ENCODE measurements at places on chromosomes 3 and 15.

GRCh38 chr3:33277193-33277882 lies at the start of gene FBXL2:
Gene FBXL2 (plus strand): TSS chr3:33277442. CDS start chr3:33277513, 71 bp downstream.
- no peak for DNase-seq

- DNase-seq: no peak
Measured at GRCh38 chr3:143330296-143330868, 210.8 kb downstream of the CHST2 start.

DNA sequence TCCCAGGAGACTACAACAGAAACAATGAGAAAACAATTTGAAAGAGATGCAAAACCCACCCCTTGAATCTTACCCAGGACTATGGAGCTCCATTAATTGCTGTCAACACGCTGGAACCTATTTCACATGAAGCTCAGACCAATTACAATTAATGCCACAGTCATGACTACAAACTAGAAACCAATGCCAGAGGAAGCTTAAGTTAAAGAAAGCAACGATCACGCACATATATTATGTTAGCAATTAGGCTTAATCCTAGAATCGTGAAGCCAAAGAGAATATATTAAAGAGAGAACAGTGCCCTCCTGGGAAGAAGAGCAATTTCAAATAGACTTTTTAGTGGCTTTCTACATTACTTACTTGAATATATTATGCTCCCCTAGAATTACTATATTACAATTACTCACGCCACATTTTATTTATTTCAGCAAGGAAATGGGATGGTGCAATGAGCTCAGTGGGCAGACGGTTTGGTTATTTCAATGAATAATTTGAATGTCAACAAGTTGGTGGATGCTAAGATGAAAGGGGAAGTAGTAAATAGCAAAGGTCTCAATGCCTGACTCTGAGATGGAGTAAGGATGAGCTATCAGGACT lies 125.5 kb downstream of the GREM1 start:
- no peak for DNase-seq

DNA sequence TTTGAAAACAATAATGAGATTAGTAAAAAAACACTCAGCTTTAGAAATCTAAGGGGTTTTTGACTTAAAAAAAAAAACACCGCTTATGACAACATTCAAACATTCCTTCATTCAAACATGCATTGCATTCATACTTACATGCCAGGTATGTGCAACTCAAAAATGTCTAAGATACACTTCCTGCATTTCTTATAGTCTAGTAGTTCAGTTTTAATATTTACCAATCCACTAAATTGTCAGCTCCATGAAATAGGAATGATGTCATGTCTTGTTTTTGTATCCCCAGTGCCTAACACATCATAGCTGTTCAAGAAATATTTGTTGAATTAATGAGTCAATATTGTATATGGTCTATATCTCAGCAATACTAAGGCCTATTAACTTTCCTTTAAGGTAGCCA lies 51.7 kb downstream of the EIF4E3 start:
- DNase-seq: no peak

DNA sequence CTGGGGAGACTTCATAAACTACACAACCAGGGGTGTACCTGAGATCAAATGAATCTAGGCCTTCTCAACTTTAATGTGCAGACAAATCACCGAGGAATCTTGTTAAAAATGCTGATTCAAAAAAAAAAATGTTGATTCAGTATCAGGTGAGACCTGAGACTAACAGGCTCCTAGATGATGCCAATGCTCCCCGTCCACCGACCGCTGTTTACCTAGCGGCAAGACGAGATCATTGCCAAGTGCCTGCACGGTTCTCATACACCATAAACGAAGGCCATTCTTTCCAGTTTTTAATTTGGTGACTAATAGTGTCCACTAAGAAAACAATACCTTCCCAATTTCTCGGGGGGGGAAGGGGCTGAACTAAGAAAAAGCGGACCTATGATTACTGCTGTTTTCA lies 2.5 kb upstream of the FSIP1 start:
- no peak for DNase-seq

DNA sequence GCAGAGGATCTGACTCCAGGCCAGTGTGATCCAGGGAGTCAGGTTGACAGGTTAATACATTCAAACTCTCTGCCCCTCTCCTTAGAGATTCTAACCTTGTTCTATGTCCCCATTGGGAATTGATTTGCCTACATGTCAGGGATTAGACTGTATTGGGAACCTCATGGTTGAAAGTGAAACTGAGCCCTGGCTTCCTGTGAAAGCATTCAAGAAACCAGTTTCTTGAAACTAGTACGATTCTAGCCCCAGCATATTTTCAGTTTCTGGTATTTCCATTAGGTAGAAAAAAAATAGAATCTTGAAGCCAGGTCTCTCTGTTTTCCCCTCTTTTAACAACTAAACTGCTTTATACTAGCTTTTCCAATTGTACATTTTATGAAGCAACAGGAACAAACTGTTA lies 140.4 kb upstream of the ABI3BP start:
- no peak for DNase-seq

DNA sequence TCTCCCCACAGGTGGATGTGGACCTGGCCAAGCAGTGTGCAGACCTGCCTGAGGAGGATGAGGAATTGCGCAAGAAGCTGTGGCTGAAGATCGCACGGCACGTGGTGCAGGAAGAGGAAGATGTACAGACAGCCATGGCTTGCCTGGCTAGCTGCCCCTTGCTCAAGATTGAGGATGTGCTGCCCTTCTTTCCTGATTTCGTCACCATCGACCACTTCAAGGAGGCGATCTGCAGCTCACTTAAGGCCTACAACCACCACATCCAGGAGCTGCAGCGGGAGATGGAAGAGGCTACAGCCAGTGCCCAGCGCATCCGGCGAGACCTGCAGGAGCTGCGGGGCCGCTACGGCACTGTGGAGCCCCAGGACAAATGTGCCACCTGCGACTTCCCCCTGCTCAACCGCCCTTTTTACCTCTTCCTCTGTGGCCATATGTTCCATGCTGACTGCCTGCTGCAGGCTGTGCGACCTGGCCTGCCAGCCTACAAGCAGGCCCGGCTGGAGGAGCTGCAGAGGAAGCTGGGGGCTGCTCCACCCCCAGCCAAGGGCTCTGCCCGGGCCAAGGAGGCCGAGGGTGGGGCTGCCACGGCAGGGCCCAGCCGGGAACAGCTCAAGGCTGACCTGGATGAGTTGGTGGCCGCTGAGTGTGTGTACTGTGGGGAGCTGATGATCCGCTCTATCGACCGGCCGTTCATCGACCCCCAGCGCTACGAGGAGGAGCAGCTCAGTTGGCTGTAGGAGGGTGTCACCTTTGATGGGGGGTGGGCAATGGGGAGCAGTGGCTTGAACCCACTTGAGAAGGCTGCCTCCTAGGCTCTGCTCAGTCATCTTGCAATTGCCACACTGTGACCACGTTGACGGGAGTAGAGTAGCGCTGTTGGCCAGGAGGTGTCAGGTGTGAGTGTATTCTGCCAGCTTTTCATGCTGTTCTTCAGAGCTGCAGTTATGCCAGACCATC lies 8.6 kb downstream of the VPS18 start:
- peak; percentile 63 for DNase-seq

DNA sequence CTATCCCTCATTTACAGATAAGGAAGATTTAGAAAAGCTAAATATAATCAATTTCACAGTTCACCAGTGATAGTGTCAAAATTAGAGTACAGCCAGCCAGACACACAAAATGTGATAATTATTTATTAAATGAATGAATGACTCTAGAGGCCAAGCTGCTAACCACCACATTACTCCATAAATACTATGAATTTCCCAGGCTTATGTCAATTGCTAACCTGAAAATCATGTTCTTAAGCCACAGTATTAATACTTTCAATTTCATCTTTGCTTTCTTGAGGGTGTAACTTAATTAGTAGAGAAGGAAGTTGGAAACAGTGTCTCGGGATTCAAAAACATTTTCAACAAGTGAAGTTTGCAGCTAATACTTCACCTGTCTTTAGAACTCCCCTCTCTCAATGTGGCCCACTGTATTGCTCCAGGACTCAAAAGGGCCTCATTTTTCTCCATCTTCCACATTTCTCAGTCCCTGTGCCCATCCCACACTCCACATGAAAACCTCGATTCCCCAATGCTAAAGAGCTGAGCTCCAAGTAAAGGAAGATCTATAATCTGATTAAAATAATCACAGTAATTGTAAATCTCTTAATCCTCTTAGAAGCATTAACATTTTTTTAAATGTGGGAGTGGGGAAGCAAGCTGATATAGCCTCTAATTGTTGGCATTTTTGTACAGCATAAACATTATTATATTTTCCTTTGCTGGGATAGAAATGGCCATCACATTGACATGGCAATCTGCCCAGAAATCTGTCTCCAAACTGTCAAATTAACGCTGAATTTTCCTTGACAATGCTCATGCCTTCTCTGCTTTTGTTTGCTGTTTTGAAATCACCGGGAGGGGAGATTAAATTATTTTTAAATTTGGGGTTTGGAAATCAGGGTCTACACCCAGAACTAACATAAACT lies 765.1 kb downstream of the ROBO1 start:
- no peak for DNase-seq

GRCh38 chr15:52039925-52040781 lies 21.1 kb downstream of the MAPK6 start:
- no peak for DNase-seq

- no peak for DNase-seq
Measured at GRCh38 chr3:129686941-129687340, 80.5 kb upstream of the PLXND1 start.

GRCh38 chr3:139728414-139728813 lies 50.6 kb upstream of the NMNAT3 start:
- no peak for DNase-seq

GRCh38 chr15:93088981-93089726 lies at the start of gene RGMA:
Gene RGMA (minus strand): TSS chr15:93089211. CDS start chr15:93088932, 279 bp downstream.
- DNase-seq: no peak

DNA sequence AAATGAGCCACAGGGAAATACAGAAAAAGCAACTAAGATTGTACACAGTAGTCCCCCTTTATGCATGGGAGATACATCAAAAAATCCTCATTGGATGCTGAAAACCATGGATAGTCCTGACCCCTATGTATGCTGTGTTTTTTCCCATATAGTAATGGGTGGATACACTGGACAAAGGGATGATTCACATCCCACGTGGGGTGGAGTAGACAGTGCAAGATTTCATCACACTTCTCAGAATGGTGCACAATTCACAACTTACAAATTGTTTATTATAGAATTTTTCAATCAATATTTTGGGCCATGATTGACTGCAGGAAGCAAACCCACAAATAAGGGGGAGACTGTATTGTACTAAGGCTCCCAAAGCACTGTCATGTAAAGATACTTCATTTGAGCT lies 224.4 kb upstream of the STRIT1 start:
- no peak for DNase-seq

DNA sequence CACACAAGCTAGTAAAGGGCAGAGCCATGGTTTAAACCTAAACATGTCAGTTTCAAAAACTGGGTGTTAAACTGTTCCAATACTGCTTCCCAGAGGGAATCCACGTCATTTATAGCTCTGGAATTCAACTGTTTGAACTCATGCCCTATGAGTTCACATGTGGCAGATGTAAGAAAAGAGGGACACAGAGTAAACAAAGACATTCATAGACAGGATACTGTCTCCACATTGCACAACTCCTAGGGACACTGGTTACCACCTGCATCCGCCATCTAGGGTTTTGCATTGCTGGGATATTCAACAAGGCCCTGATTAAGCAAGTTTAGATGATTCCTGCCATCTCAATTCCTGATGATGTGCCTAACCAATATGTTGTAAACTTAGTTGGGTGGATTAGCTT lies 134.1 kb upstream of the COL8A1 start:
- no peak for DNase-seq

DNA sequence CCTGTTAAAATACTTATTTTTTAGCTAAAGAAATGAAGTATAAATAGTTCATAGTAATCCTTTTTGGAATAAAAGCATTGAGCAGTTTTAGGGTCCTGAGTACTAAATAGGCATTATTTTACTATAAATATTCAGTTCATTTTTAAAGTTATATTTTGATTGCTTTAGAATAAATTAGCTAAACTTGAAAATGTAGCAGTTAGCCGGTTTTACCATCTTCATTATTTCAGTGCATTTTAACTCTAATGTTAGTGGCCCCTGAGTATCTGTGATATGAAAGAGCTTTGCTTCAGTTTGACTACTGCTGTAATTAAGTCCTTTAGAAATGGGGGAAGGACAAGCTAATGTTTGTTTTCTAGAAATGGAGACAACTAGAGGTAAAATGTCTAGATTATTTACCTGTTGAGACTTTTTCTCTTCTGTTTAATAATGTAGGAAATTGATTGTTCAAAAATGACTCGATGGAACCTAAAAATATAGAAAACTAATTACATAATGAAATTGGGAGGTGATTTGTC lies 3.6 kb downstream of the SMC4 start:
- DNase-seq: no peak

GRCh38 chr3:128072454-128073184 lies 20.4 kb downstream of the SEC61A1 start:
- DNase-seq: no peak

DNA sequence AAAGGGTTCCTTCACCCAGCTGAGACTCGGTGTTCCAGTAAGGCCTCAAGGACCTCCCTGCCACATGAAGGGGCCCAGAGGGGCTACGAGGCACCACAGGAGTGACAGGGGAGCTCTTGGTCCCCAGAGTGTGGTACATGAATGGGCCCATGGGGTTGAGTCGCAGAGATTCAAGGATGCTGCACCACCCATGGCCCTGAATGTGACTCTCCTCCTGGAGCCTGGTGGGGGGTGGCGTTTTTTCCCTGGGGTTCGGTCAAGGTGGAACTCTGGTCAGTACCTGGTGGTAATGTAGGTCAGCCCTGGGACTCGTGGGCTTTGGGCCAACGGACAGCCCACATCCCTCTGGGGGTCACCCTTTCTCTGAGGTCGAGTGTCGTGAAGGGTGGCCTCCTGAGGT lies 204.0 kb downstream of the UBE3A start:
- no peak for DNase-seq

- DNase-seq: peak; percentile 14
Measured at GRCh38 chr3:52670621-52671521, 14.8 kb downstream of the PBRM1 start.

DNA sequence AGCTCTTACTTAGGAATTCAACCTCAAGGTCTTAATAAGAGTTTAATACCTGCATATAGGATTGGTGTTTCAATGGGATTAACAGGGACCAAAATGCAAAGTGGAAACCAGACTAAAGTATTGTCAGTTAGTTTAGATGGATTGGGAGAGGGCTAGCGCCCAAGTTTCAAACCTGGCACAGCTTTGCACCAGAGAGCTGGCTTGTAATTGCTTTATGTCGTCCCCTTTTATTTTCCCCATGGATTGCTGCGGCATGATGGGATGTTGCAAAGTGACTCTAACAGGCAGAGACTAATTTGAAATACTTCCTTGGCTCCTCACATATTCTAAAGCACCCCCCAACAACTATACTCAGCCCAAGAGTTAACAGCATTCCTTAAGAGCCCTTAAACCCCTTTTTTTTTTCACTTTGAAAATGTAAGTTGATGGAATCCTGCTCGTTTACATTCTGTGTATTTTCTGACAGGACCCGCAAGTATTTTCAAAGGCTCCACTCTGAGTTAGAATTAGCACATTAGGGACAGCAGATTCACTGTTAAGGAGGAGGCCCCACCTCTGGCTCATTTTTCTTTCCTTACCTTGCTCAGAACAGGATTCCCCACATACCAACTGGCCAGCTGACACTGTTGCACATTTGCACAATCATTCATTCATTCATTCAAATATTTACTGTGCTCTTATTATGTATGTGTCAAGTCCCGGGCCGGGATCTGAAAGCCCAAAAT lies 214.2 kb downstream of the ERC2 start:
- no peak for DNase-seq

GRCh38 chr15:100723315-100723801 lies 121.0 kb downstream of the ASB7 start:
- DNase-seq: no peak

- DNase-seq: no peak
Measured at GRCh38 chr3:105629718-105630117, 239.1 kb downstream of the CBLB start.

GRCh38 chr3:158158969-158159368 lies 49.1 kb downstream of the RSRC1 start:
- no peak for DNase-seq

Measured in CD4-positive, alpha-beta T cell treated with Interferon gamma for 1 hour (primary cell).